Upper lobe of right lung (tissue), 1 donor: ENCODE measurements at places on chromosomes 1 and 21.
A peak's percentile ranks its signal among the peaks of the same experiment; 100 is the strongest.

GRCh38 chr1:223500560-223501425 is 107.6 kb downstream of the CCDC185 start:
- peak; percentile 70 for DNase-seq

DNA sequence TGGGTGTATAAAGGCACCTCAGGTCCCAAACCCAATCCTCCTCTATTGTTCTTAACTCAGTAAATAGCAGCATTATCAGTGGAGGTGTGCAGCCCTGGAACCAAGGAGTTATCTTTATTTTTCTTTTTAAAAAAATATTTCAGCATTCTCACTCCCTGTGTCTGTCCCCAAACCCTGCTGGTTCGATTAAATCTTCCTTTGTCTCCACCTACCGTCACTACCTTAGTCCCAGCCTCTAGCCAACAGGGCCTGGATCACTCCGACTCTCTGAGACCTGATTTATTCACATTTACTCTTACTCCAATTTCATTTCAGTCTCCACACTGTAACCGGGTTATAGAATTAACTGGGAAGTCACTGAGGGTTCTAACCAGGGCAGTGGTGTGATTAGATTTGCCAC is 39.1 kb upstream of the FAM89A start:
- no peak for DNase-seq

DNA sequence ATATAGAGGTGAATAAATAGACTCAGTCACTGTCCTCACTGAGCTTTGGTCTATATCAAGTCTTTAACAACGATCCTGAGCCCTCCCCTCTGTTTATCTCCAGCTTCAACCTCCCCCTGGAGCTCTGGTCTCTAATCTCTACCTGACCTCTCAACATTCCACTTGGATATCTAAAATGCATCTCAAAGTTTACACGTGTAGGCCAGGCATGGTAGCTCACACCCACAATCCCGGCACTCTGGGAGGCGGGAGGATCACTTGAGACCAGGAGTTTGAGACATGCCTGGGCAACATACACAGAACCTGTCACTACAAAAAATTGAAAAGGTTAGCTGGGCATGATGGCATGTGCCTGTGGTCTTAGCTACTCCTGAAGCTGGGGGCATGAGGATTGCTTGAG is 53.4 kb downstream of the GADD45A start:
- no peak for DNase-seq

DNA sequence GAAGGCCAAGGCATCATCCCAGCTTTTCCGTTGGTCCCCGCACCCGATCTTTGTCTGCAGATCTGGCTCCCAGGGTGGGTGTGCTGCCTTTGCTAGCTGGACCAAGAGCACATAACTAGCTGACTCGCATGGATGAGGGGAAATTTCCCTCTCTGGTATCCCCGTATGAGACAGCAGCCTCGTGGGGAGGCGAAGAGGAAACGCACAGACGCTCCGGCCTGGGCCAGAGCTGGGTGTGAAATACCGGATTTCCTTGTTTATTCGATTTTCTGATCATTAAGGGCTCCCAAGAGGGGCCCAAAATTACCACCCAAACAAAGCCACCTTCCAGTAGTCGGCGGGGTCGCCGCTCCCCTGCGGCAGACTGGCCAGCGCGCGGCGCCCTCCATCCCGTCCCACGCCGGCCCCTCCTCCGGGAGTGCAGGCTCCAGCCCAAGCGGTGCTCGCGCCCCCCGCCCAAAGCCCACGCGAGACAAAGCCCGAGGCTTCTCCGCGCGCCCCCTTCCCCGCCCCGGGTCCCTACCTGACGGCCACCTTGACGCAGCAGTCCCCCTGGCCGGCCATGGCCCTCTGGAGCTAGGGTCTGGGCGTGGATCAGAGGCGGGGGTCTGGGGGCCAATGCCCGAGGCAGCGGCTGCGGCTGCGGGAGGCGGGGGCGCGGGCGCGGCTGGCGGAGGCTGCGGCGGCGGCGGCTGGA is 546 bp downstream of the KIF21B start:
- DNase-seq: no peak

DNA sequence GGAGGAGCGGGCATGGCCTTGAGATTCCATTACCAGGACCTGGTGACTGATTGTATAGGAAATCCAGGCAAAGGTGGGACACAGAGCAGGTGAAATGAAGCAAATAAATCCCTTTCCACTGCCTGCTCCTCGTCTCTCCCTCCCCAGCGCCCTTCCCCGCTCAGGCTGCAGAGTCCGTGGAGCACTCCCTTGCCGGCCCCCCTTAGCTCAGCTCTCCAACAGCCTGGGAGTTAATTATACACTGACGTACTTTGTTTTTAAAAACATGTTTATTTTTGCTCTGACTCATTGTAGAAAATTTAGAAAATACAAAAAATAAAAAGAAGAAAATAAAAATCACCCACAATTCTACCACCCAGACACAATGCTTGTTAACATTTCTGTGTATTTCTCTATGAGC is 61.7 kb downstream of the LGR6 start:
- peak; percentile 19 for DNase-seq

GRCh38 chr1:22331618-22332423 is 119.8 kb upstream of the ZBTB40 start:
- DNase-seq: peak; percentile 48

DNA sequence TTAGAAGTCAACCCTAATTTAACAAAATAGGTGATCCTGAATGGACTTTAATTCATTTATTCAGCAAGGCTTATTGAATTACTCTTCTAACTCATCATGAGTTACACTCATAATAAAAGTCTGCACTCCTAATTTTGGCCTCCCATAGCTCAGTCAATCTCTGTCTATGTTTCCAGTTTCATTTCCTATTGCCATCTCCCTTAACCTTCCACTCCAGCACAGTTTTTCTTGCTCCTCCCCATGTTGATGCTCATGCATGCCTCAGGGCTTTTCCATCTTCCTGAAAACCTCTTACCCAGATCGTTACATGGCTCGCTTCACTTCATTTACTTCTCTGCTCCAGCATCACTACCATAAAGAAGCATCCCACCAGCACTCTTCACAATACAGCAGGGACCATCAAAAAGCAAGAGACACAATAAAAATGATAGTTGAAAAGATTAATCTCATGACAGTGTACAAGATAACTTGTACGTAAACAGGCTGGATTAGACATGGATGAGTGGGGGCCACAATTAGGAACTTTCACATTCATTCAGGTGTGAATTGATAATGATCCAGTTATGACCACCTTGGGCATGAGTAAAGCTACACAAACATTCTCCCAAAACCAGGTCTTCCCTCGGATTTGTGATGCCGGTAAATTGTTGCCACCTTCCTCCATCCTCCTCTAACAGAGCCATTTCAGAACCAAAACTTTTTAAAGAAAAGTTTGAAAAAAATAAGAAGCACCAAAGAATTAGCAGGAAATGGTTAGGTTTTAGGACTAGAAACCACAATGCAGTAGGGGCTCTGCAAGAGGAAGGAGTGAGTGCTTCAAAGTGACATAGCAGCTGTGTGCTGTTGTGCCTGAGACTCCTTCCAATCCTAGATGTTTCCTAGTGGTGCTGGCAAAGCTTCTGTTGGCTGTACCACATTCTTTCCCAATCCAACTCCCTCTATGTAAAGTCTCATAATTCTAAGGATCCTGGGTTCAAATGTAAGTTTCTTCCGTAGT is 89.8 kb downstream of the OLFML2B start:
- DNase-seq: no peak

- peak; percentile 48 for DNase-seq
Observed at GRCh38 chr1:2388004-2388913, 3.1 kb downstream of the MORN1 start.

DNA sequence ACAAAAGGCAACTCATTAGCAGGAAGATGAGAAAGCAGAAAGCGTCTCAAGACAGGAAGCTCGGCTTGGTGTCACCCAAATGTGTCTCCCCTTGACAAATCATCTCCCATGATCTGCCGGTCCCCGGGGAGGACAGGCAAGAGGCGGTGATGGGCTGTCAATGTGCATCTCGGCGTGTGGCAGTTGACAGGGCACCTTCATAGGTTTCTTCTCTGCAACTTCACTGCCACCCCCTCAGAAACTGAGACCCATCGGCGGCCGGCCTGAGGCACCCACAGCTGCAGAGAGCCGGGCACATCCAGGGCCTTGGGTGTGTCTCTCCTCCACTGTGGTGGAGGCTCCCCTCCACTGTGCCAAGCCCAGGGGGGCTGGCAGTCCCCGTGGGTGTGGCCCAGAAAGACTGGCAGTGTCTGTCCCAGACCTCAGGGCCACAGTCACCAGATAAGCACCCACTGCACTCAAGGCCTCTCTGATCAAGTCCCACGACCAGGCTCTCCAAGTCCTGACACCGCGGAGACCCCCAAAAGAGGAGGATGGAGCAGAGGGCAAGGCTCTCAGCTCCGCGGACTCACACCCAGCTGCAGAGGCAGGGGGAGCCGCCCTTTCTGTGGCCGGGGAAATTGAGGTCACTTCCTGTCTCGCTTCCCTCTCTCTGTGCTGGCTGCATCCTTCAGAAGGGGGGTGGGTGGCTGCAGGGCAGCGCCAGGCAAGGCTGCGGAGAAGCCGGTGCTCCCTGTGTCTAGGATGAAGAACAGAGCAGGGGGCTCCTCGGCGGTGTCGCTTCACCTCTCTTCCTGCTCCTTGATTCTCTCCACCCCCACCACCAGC is 39.6 kb upstream of the LBR start:
- DNase-seq: peak; percentile 85

DNA sequence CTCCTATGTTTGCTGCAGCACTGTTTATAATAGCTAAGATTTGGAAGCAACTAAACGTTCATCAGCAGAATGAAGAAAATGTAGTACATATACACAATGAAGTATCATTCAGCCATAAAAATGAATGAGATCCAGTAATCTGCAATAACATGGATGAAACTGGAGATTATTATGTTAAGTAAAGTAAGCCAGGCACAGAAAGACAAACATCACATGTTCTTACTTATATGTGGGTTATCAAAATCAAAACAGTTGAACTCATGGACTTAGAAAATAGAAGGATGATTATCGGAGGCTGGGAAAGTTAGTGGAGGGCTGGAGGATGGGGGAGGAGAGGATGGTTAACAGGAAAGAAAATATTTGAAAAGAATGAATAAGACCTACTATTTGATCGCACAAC is 1017.6 kb downstream of the KCNT2 start:
- no peak for DNase-seq

DNA sequence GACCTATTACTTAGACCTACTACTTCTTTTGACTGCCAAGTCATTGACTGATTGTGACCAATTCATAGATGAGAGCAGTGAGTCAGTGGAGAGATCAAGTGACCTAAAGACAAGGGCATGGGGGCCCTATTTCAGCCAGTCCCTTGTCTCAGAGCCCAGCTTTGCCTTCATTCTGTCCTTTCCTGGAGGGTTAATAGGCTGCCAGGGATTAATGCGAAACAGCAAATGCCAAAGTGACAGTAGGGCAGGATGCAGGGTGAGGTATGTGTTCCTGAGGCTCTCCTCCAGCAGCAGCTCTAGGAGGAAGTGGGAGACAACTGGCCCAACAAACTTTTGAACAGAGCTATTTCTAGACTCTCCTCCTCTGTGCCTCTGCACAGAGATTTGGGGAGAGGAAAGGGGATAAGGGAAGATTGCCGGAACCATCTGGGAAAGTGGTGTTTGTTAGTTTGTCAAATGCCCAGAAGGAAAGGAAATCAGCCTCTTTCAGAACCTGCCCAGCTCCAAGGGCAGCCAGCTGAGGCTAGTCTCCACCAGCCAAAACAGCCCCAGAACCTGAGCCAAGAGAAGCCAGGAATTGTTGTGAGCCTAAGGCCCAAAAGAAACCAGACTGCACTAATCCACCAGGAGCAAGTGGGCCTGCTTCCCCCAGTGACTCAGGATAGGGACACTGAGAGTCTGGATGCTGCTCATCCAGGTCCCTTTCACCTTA is 4.9 kb upstream of the S100A3 start:
- DNase-seq: peak; percentile 35

GRCh38 chr1:84143796-84144565 is at the start of gene PRKACB:
PRKACB (plus strand) TSS chr1:84144271; CDS start chr1:84144362, 91 bp downstream.
- DNase-seq: no peak

- DNase-seq: no peak
Observed at GRCh38 chr1:113146242-113147072, 73.5 kb downstream of the LRIG2 start.

GRCh38 chr1:14777516-14778506 is 179.3 kb downstream of the KAZN start:
- DNase-seq: no peak

DNA sequence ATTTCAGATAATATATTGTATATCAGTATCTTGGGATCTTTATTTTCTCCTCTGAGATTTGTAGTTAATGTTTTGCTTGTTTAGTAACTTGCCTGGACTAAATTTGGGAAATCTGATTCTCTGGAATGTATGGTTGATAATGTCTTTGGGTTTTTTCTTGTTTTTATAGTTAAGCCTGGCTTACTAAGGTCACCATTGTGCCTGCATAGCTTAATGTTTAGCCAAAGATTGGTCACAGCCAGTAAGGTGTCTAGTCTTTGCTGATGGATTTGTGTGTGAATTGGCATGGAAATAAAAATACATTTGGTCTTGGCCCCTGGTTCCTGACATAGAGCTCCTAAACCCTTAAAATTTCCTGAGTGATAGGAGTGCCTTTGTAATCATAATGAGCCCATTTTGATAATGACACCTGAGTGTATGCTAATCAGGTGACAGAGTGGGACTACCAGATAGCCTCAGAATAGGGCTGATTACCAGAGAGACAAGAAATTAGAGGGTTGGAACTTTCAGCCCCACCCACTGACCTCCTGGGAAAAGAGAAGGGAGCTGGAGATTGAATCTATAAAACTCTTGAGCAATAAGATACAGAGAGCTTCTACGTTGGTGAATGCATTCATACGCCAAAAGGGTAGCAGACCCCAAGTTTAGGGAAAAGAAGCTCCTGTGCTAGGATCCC is 47.9 kb upstream of the NUF2 start:
- no peak for DNase-seq

DNA sequence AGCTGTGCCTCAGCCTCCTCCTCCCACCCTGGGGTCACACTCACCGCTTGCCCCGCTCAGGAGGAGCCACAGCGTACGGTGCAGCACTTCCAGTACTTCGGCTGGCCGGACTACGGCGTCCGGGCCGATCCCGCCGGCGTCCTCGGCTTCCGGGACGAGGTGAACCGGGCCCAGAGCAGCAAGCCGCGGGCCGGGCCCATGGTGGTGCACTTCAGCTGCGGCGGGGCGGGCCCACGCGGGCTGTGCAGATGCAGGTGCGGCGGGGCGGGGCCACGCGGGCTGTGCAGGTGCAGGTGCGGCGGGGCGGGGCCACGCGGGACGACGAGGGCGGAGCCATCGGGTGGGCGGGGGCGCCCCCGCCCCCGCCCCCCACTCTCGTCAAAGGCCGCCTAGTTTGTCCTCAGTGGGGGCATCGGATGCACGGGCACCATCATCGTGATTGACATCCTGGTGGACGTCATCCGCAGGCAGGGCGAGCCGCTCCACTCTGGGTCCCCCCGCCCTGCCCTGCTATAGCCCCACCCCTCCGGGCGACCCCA is 5.5 kb downstream of the RNF223 start:
- DNase-seq: peak; percentile 88

- no peak for DNase-seq
Observed at GRCh38 chr1:211566431-211567025, 12.4 kb downstream of the SLC30A1 start.

DNA sequence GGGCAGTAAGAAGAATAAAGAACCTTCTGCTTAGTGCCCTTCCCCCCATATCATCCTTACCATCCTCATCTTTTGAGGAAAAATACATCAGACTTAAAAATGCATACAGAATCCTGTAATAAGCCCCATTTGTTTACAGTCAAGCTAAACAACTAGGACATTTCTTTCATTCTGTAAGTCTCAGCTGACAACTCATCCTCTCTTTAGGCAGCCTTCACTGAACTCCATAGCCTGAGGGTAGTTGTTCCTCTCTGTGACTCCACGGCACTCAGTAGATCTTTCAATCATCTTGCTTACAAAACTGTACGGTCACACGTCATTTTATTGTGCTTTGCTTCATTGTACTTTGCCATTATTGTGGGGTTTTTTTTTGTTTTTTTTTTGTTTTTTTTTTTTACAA is 82.5 kb downstream of the NRIP1 start:
- DNase-seq: no peak

GRCh38 chr1:200628223-200628881 is 7.8 kb upstream of the KIF14 start:
- DNase-seq: no peak
